ENCODE measurements at places on chromosomes 13 and 19. TPM values are rescaled to one million over a fixed set of nuclear protein-coding genes. Genes with fewer than 3 reads are reported as not detected.

DNA sequence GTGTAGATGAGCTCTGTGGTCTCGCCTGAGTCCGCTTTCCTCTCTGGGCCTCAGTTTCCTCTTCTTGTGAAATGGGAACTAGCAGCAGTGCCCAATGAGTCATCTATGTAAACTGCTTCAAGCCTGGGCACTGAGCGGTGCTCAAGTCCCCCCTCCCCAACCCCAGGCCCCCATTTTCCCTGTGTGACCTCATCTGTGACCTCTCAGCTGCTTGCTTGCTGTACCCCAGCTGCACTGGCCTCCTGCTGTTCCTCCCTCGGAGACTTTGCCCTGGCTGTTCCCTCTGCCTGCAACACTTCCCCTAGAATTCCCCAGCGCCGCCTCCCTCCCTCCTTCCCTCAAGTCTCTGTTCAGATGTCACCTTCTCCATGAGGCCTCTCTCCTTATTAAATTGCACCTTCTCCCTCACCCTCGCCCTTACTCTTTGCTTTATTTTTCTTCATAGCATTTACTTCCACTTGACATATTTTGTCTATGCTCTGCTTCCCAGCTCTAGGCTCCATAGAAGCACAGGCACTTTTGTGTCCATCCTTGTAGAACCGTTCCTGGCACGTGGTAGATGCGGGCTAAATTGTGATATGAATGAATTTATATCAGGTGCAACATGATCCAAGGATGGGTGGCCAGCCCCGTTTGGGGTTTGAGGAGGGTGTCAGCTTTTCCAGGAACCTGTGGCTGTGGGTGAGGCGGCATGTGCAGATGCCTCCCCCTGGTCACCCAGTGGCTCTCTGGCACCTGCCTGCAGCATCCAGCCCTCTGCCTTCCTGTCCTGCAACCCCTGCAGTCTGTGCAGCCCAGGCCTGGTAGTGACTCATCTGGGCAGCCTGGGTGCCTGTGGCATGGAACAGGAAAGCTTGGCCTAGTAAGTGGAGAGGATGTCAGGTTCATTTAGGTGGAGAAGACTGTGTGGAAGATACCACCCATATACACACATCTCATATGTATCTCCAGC, 26.3 kb downstream of the SIPA1L3 start:
- H3K36me3 ChIP-seq: peaks cover 3% of the 10 kb centered on the region
- H3K4me1 ChIP-seq: no peaks in the 10 kb centered on the region
- no peaks in the 10 kb centered on the region for H3K27me3 ChIP-seq

DNA sequence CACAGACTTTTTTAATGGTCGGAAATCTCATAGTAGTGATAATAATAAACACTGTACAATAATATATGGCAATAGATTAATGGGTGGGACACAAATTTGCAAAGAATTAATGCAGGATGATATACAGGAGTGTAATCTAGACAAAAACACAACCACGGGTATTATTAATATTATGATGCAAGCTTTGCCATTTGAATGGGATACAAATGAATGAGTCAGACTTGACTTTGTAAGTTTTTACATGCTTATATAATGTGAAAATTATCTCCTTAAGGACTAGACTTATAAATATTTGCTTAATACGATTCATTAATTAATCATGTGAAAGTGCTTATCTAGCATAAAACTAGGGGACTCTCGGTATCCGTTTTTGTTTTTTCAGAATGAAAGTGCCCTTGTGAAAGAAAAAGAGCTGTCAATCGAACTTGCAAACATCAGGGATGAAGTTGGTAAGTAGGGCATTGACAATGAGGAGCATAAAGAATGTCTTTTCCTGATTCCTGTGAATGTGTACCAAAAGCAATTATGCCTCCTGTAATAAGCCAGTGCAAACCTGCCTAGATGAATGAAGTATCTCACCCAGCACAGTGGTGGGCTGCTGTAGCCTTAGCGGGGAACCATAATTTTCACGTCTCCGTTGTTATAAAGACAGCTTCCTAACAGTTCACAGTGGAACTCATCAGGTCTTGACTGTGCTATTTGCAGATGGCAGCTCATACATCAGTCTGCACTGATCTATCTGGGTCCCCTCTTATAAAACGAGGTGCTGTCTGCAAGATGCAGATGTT, 155.7 kb downstream of the SLC7A1 start:
- no peak overlapping the region for H3K4me3 ChIP-seq
- H3K36me3 ChIP-seq: no peaks in the 10 kb centered on the region
- H3K27me3 ChIP-seq: no peaks in the 10 kb centered on the region
- no peak for DNase-seq

DNA sequence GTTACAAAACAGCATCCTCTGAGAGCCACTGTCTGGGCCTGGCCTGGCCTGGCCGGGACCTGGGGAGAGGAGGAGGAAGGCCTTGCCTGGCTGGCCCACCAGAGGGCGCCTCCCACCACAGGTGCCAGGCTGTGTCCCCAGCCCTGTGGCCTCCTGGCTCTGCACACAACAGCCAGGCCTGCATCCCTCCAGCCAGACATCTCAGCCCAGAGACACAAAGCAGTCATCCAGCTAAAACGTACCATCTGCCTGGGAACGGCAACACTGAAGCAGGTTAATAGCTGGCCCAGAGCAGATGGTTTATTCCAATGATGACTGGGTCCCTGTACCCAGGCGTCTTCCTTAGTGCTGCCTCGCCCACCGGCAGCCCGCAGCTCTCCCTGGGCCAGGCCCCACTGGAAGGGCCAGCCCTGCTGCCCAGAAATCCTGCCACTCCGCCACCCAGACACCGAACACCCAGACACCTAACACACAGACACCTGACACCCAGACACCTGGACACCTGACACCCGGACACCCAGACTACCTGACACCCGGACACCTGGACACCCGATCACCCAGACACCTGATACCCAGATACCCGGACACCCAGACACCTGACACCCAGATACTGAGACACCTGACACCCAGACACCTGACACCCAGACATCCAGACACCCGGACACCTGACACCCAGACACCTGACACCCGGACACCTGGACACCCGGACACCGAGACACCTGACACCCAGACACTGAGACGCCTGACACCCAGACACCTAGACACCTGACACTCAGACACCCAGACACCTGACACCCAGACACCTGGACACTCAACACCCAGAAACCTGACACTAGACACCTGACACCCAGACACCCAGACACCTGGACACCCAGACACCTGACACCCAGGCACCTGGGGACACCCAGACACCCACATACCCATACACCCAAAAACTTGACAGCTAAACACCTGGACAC, 20.1 kb downstream of the C19orf12 start:
- DNase-seq: peak; percentile 73
- no peaks in the 10 kb centered on the region for H3K27me3 ChIP-seq
- peaks cover 15% of the 10 kb centered on the region for H3K4me1 ChIP-seq
- H3K4me3 ChIP-seq: no peak overlapping the region

DNA sequence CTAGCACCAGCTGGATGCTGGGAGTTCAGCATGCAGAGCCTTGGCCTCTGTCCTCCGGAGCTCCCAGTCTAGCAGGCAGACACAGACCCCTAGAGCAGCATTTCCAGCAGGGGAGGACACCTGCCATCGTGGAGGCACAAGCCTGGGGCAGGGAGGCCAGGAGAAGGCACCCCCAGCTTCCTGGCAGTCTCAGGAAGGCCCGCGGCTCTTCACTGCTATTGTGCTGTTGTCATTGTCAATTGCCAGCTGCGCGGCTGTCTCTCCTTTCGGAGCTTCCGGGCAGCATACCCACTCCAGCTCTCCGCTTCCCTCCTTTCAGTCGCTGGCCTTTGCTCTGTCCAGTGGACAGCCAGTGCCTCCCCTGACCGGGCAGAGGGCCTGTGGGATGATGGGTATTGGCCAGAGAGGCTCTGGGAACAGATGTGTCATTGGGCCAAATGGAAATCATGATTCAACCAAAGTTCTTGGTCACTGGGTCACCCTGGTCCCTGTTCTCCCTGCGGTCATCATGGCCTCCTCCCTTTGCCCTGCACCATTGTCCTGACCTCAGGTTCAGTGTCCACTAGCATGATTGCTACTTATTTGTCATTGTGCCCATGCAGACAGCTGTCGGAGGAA, 93.0 kb downstream of the SLC7A1 start:
- H3K36me3 ChIP-seq: no peaks in the 10 kb centered on the region
- no peak overlapping the region for H3K4me3 ChIP-seq
- H3K4me1 ChIP-seq: no peaks in the 10 kb centered on the region
- H3K27me3 ChIP-seq: peaks cover 3% of the 10 kb centered on the region

DNA sequence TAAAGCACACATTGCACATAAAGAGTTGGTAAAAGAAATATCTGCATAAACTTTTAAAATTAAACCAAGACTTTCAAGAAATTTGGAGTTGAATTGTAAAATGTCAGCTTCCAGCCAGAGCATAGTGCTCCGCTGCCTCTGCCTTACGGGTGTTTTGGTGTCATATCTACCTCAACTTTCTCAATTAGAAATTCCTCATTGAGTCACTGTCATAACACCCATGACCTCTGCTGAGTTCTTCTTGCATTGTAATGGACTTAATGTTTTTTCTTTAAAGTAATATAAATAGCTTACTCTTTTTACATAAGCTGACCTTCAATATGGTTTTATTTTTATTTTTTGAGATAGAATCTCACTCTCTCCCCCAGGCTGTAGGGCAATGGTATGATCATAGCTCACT, 551.0 kb upstream of the NBEA start:
- DNase-seq: no peak
- no peak overlapping the region for H3K4me3 ChIP-seq
- H3K4me1 ChIP-seq: no peaks in the 10 kb centered on the region
- no peaks in the 10 kb centered on the region for H3K36me3 ChIP-seq
- no peak overlapping the region for H3K27ac ChIP-seq
- no peaks in the 10 kb centered on the region for H3K27me3 ChIP-seq

DNA sequence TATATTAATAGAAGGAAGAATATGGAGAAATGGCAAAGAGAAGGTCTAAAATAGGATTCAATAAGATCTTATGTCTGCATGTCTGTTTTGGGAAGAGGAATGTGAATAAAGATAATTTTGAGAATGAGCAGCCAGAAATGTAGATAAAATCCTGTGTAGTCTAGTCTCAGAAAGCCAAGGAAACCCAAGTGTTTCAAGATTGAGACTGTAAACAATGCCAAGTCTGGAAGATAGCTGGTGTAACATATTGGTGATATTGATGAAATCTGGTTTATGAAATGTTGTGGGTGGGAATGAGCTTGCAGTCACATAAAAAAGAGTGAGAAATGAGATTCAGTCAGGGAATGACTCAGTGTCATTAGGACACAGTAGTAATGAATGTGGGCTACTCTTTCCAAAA, 1180.3 kb upstream of the PCDH20 start:
- no peaks in the 10 kb centered on the region for H3K36me3 ChIP-seq
- H3K4me1 ChIP-seq: no peaks in the 10 kb centered on the region
- H3K27ac ChIP-seq: no peak overlapping the region
- no peak for DNase-seq
- no peaks in the 10 kb centered on the region for H3K27me3 ChIP-seq

- no peaks in the 10 kb centered on the region for H3K27me3 ChIP-seq
- no peak overlapping the region for H3K4me3 ChIP-seq
- no peaks in the 10 kb centered on the region for H3K4me1 ChIP-seq
- H3K36me3 ChIP-seq: no peaks in the 10 kb centered on the region
- DNase-seq: no peak
Measured at GRCh38 chr13:71583581-71583980, 283.4 kb downstream of the DACH1 start.

- no peaks in the 10 kb centered on the region for H3K27me3 ChIP-seq
- H3K4me3 ChIP-seq: no peak overlapping the region
- H3K27ac ChIP-seq: no peak overlapping the region
- no peaks in the 10 kb centered on the region for H3K36me3 ChIP-seq
- no peak for DNase-seq
Measured at GRCh38 chr13:31322702-31323405, 123.1 kb downstream of the B3GLCT start.

GRCh38 chr19:21362291-21362690, 3.5 kb downstream of the ZNF738 start:
- peaks cover 42% of the 10 kb centered on the region for H3K36me3 ChIP-seq
- no peak for DNase-seq
- H3K4me1 ChIP-seq: no peaks in the 10 kb centered on the region
- no peak overlapping the region for H3K27ac ChIP-seq
- no peak overlapping the region for H3K4me3 ChIP-seq
- no peaks in the 10 kb centered on the region for H3K27me3 ChIP-seq

CEACAM8 gene
- not detected for total RNA-seq

GRCh38 chr19:11465600-11465999, 15.2 kb downstream of the ELAVL3 start:
- no peak for DNase-seq
- no peak overlapping the region for H3K27ac ChIP-seq
- H3K4me3 ChIP-seq: no peak overlapping the region
- H3K27me3 ChIP-seq: peaks cover 4% of the 10 kb centered on the region
- H3K36me3 ChIP-seq: no peaks in the 10 kb centered on the region

DNA sequence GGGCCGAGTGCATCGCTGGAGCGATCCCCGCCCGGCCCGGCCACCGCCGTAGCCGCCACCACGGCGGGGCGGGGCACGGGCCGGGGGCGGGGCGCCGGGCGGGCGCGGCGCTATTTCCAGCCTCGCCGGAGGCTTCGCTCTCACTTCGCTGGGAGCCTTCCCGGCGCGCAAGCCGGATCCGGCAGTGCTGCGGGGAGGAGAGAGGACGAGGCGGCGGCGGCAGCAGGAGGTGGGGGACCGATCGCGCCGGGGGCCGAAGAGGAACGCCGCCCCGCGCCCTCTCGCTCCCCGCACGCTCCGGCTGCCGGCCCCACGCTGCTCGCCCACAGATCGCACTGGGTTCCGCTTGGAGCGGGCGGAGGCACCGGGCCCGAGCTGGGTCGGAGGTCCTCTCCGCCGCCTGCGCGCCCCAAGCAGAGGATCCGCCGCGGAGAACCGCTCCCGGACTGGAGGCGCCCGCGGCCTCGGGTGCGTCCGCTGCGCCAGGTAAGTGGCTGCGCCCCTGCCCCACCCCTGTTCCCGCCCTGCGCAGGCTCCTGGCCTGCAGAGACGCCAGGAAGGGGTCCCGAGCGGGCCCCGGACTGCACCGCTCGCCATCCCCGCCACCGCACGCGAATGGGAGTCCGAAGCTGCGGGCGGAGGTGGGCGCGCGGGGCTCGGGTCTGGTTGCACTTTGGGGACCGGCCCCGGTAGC, at the start of gene CHST8:
Gene CHST8, plus strand, starts transcription at position 143 of the 694 bp plus-strand sequence. CDS start 67,309 bp downstream, outside the sequence.
- DNase-seq: no peak
- H3K27ac ChIP-seq: no peak within 1 kb of the TSS
- no peak within 1 kb of the TSS for H3K4me3 ChIP-seq
- H3K27me3 ChIP-seq: peaks cover 35% of the 10 kb centered on the region
- no peaks in the 10 kb centered on the region for H3K4me1 ChIP-seq

GRCh38 chr13:35838356-35838755, 292.8 kb downstream of the DCLK1 start:
- DNase-seq: no peak
- no peak overlapping the region for H3K27ac ChIP-seq
- no peaks in the 10 kb centered on the region for H3K36me3 ChIP-seq
- H3K27me3 ChIP-seq: no peaks in the 10 kb centered on the region
- H3K4me1 ChIP-seq: no peaks in the 10 kb centered on the region

DNA sequence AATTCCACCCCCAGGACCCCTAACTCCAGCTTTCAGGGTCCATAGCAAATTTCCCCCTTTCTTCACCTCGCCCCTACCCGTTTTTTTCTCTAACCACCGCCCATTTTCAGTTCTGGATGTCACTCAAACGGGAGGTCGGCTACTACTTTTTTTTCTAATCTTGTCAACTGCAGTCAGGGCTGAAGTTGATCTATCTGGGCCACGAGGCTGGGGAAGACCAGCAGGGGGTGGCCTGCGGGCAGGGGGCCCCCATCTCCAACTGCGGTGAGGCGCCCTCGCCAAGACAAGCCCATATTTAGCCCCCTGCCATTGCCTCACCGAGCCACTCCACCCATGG, 748 bp downstream of the LHFPL6 start:
- no peak for DNase-seq
- H3K27ac ChIP-seq: no peak overlapping the region
- H3K4me1 ChIP-seq: peaks cover 16% of the 10 kb centered on the region
- peaks cover 51% of the 10 kb centered on the region for H3K27me3 ChIP-seq
- H3K4me3 ChIP-seq: peak overlapping the region; percentile 83

GRCh38 chr19:6604906-6605305, 14.0 kb upstream of the CD70 start:
- no peak overlapping the region for H3K4me3 ChIP-seq
- peaks cover 11% of the 10 kb centered on the region for H3K4me1 ChIP-seq
- H3K36me3 ChIP-seq: no peaks in the 10 kb centered on the region
- DNase-seq: no peak
- H3K27me3 ChIP-seq: peaks cover 13% of the 10 kb centered on the region
